ENCODE measurements at places on chromosomes 7 and 10. TPM values are rescaled to one million over a fixed set of nuclear protein-coding genes. Genes with fewer than 3 reads are reported as not detected.

Gene DGKI
- 2.5 TPM for polyA plus RNA-seq

Gene HOGA1
- 1.4 TPM for polyA plus RNA-seq

Gene STX1A
- polyA plus RNA-seq = 68.5 TPM

Gene CTBP2
- polyA plus RNA-seq = 37.8 TPM

Gene SRRM3
- 20.5 TPM for polyA plus RNA-seq

Gene AKR1D1
- polyA plus RNA-seq = not detected

Gene SPAM1
- not detected for polyA plus RNA-seq

Gene WEE2
- not detected for polyA plus RNA-seq

Gene CYP26C1
- polyA plus RNA-seq = not detected

Gene TAF5
- 4.3 TPM for polyA plus RNA-seq

Gene PCGF6
- polyA plus RNA-seq = 3.0 TPM

Gene MAP3K8
- polyA plus RNA-seq = 1.3 TPM

Gene INSYN2A
- 7.7 TPM for polyA plus RNA-seq

Gene ELFN1
- polyA plus RNA-seq = 1.2 TPM

Gene PON3
- polyA plus RNA-seq = 0.56 TPM

Gene COG5
- polyA plus RNA-seq = 13.3 TPM

Gene PALD1
- polyA plus RNA-seq = 6.4 TPM

Gene ZNF425
- 2.9 TPM for polyA plus RNA-seq

Gene MKX
- polyA plus RNA-seq = 0.61 TPM

Gene LAMB4
- not detected for polyA plus RNA-seq

Gene CTAGE15
- not detected for polyA plus RNA-seq

Gene PDLIM1
- polyA plus RNA-seq = 112 TPM

Gene MYL10
- not detected for polyA plus RNA-seq

Gene UCMA
- polyA plus RNA-seq = not detected

Gene SCART1
- polyA plus RNA-seq = not detected

Gene EBF3
- 22.3 TPM for polyA plus RNA-seq

Gene YAE1
- 14.7 TPM for polyA plus RNA-seq

Gene TMEM229A
- 1.9 TPM for polyA plus RNA-seq

Gene PPP1R9A
- polyA plus RNA-seq = 3.8 TPM

Gene MICALL2
- polyA plus RNA-seq = 5.1 TPM

Gene ZPBP
- not detected for polyA plus RNA-seq

Gene EFCAB10
- 0.51 TPM for polyA plus RNA-seq

Gene AOAH
- 2.6 TPM for polyA plus RNA-seq

Gene PON1
- polyA plus RNA-seq = 28.8 TPM

Gene CCDC7
- polyA plus RNA-seq = 0.93 TPM

Gene CYP2E1
- 1.6 TPM for polyA plus RNA-seq

Gene ANKRD22
- not detected for polyA plus RNA-seq

Gene CDHR1
- polyA plus RNA-seq = 6.4 TPM

Gene GPR146
- polyA plus RNA-seq = 10.5 TPM

Gene GBX1
- polyA plus RNA-seq = not detected
